ENCODE measurements at places on chromosomes 1 and 21. TPM values are rescaled to one million over a fixed set of nuclear protein-coding genes. Genes with fewer than 3 reads are reported as not detected.

The TSACC gene
- 2.0 TPM for total RNA-seq

The TMEM61 gene
- 0.99 TPM for total RNA-seq

The SERPINC1 gene
- 0.07 TPM for total RNA-seq

The CCDC24 gene
- 8.2 TPM for total RNA-seq

The FAM78B gene
- 0.31 TPM for total RNA-seq

The FCGR3B gene
- total RNA-seq = not detected

The FAM43B gene
- total RNA-seq = 2.8 TPM

The ESRRG gene
- not detected for total RNA-seq

The SLC30A1 gene
- total RNA-seq = 20.0 TPM

The AKR7A3 gene
- total RNA-seq = 0.15 TPM

The RGS4 gene
- total RNA-seq = not detected

The SPOCD1 gene
- total RNA-seq = 3.8 TPM

The DMBX1 gene
- 0.49 TPM for total RNA-seq

The ECM1 gene
- total RNA-seq = 1.9 TPM

Data from A549 treated with AZD2906 at 1 μM for 4 hours (cell line).